ENCODE measurements at places on chromosomes 7 and 10.

DNA sequence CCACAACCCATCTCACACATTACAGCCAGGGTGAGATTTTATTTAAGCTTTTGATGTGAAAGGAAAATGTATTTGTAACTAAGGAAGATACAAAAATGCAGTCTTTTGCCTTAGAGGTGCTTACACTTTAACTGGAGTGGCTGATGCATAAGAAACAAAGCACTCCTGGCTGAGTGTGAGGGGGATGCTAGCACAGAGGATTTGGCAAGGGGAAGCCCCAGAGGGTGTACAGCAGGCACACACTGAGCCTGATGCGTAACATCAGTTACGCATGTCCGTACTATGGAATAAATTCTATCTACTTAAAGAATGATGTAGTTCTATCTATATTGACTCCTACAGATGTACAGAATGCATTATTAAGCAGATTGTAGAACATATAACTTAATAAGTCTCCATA is 17.8 kb downstream of the GIMAP8 start:
- DNase-seq, result no peak

- no peak for DNase-seq
Observed at GRCh38 chr10:124126145-124126982, 33.0 kb upstream of the CHST15 start.

GRCh38 chr10:49744924-49745605 is 17.1 kb downstream of the OGDHL start:
- no peak for DNase-seq

DNA sequence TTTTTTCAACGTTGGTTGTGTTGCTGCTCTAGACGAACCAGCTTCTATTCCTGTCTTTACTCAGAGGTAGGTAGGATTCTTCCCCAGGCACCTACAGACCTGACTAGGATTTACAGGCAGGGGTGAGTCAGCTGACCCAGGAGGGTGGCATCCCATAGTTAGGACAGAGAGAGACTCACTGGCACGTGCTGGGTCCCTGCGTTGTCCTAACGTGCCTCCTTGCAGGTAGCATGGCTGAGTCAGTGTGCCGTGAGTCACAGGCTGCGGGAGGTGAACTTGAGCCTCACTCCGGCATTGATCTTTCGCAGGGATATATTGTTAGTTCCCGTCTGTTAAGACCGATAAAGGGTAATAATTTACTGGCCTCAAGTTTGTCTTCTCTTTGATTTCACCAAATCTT is 96.5 kb downstream of the PFKFB3 start:
- DNase-seq, result no peak

- no peak for DNase-seq
Observed at GRCh38 chr10:79139124-79139835, 70.5 kb downstream of the ZMIZ1 start.

- DNase-seq, result no peak
Observed at GRCh38 chr7:127894588-127894987, 136.6 kb downstream of the LRRC4 start.

- DNase-seq, result no peak
Observed at GRCh38 chr10:31490858-31491504, 172.0 kb downstream of the ZEB1 start.

DNA sequence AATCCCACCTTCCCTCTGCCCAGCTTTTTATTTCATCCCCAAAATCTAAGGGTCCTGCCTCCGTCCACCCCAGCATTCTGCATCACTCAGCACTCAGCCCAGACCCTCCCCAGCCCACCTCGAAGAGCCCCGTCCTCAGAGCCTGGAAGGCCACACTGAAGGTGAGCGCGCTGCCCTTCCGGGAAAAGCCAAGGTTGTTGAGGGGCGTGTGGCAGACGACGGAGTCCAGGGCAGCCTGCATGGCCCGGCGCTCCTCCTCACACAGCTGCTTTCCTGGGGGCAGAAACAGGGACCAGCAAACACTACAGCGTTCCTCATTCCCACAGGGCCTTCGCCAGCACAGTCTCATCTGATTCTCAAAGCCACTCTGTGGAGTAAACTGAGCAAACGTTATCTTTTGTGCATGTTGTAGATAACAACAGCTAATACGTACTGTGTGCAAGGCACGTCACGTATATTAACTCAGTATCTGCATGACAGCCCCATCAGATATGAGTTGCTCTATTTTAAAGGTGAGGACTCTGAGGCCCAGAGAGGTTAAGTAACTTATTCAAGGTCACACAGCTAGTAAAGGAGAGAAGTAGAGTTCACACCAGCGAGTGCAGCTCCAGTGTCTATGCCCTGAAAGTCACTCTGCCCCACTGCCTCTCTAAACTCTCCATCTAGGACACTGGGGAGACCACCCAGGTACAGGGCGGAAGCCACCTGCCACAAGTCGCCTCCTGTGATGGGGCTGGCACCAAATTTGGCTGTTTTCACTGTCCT is 2.8 kb downstream of the TRAPPC14 start:
- DNase-seq, result no peak

DNA sequence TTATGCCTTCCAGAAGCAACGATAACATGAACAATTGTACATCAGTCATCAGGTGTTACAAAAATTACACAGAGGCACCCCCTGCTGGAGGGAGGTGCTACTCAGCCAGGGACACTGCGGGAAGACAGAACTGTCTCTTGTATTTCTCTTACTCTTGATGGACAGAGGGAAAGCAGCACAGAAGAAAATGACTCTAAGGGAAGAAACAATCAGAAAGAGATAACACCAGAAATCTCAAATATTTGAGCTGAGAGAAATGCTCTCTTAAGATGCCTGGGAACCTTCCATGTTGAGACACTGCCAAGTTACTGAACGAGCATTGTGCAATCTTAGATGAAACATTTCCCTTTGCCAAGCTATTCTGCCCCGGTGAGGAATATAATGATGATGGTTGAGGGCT is 227.6 kb upstream of the NPSR1 start:
- no peak for DNase-seq

DNA sequence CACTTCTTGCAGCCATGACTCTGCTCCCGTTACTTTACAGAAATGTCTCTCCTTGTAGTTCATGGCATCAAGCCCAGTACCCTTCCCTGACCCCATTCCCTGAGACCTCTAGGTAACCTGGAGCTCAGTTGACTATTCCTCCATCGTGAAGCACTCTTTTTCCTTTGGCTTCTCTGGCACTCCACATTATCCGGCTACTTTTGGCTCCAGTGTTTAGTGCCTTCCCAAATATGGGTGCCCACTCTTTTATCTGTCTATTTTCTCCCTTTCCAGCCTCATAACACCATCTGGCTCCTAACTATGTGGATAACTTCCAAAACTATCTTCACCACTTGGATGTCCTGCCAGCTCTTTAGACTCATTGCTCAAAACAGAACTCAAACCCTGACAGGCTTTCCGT is 744.7 kb upstream of the GALNT17 start:
- no peak for DNase-seq
